ENCODE measurements at places on chromosomes 11 and 22. TPM values are rescaled to one million over a fixed set of nuclear protein-coding genes. Genes with fewer than 3 reads are reported as not detected.
A peak's percentile ranks its signal among the peaks of the same experiment; 100 is the strongest.

The KCNE3 gene
- 6.8 TPM for total RNA-seq

The TMEM151A gene
- total RNA-seq, result 0.32 TPM

DNA sequence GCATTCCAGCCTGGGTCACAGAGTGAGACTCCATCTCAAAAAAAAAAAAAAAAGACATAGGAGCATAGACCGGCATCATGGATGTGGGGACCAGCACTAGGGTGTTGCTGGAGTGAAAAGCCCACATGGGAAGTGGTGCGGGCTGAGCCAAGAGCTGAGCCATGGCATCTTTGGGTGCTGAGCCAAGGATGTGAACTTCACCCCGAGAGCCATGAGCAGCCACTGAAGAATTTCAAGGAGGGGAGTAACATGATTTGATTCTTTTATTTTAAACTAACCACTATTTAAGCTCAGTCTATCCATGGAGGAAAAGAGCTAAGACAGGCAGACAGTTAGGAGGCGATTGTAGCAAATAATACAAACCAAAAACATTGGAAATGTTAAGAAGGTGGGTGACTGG is 57.4 kb downstream of the AHNAK start:
- no peak for DNase-seq

- DNase-seq, result no peak
Observed at GRCh38 chr11:33847251-33847650, 44.6 kb downstream of the LMO2 start.

- DNase-seq, result no peak
Observed at GRCh38 chr11:116387641-116388040, 385.1 kb downstream of the BUD13 start.

- no peak for DNase-seq
Observed at GRCh38 chr11:122746050-122746478, 90.5 kb downstream of the UBASH3B start.

DNA sequence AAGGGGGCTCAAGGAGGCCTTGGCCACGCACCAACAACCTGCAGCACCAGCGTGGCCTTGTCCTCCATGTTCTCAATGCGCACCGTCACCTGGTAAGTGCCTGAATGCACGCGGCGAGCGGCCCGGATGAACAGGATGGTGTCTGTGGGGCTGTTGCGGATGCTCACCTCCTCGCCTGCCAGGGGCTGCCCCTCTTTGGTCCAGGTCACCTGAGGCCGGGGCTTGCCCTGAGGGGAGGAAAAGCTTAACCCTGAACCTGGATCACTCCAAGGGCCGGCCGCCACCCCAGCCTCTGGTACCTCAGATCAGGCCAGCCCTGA is 19.0 kb downstream of the MYBPC3 start:
- DNase-seq, result no peak

GRCh38 chr11:586376-587316 is 10.4 kb downstream of the PHRF1 start:
- no peak for DNase-seq

The SAAL1 gene
- total RNA-seq, result 23.1 TPM

- DNase-seq, result no peak
Observed at GRCh38 chr11:36412781-36413383, 97.2 kb downstream of the TRAF6 start.

DNA sequence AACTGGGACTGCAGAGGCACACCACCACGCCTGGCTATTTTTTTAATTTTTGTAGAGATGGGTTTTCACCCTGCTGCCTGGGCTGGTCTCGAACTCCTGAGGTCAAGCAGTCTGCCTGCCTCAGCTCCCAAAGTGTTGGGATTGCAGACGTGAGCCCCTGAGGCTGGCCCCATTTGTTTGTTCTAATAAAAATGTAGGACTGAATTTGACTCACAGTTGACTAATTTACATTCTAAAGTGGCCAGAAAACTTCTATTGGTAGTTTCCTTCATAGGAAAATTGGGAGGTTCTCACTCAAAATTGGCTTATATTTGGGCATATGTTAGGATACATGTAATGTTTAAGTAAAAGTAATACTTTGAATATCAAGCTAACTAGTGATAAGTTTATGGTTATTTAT is 35.0 kb downstream of the PPFIA1 start:
- no peak for DNase-seq

- DNase-seq, result peak; percentile 67
Observed at GRCh38 chr11:102495161-102496042, 35.1 kb downstream of the MMP7 start.

The TLCD5 gene
- 11.2 TPM for total RNA-seq

DNA sequence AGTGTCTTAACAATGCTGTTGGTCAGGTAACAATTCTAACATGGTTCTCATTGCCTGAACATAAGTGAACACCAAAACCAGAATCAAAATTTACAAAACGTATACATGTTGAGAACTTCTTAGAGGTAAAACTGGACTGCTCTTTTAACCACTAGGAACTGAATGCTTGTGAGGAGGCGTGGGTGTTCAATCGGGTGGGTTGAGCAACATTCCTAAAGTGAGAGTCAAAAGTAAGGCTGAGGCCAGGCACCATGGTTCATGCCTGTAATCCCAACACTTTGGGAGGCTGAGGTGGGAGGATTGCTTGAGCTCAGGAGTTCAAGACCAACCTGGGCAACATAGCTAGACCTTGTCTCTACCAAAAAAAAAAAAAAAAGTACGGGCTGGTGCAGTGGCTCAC is 11.5 kb downstream of the PPME1 start:
- DNase-seq, result no peak

The SPTY2D1 gene
- total RNA-seq, result 27.1 TPM

DNA sequence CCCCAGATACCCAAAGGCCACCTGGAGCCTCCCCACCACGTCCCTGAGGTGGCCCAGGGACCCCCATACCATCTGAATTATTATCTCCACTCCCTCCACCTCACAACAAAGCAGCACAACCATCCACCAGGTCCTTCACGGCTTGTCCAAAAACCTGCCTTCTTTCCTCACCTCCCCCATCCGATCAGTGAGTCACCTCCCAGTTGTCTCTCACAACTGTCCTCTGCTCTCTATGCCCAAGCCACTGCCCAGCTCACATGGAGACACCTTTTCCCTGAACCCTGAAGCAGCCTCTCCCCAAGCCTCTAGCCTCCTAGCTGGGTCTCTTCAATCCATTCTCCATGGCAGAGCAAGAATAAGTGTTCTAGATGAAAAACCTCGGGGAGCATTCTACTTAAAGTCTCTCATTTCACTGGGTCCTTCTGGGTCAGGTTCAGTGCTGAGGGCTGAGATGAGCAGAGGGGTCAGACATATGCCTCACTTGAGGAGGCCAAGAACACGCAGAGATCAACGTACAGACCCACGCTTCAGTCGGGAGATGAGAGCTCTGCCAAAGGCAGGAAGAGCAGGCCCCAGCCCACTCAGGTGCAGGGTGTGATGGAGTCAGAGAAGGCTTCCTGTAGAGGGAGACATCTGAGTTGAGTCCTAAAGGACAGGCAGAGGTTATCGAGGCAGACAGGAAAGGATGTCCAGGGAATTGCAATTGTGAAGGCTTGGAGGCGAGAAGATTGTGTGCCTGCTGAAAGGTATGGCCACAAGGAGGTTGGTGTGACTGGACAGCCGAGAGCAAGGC is 74.7 kb downstream of the PDE2A start:
- no peak for DNase-seq

The P2RY6 gene
- 0.90 TPM for total RNA-seq

GRCh38 chr11:61881397-61881796 is 9.9 kb downstream of the FADS3 start:
- no peak for DNase-seq

GRCh38 chr11:134574947-134575346 is 162.9 kb upstream of the B3GAT1 start:
- no peak for DNase-seq

DNA sequence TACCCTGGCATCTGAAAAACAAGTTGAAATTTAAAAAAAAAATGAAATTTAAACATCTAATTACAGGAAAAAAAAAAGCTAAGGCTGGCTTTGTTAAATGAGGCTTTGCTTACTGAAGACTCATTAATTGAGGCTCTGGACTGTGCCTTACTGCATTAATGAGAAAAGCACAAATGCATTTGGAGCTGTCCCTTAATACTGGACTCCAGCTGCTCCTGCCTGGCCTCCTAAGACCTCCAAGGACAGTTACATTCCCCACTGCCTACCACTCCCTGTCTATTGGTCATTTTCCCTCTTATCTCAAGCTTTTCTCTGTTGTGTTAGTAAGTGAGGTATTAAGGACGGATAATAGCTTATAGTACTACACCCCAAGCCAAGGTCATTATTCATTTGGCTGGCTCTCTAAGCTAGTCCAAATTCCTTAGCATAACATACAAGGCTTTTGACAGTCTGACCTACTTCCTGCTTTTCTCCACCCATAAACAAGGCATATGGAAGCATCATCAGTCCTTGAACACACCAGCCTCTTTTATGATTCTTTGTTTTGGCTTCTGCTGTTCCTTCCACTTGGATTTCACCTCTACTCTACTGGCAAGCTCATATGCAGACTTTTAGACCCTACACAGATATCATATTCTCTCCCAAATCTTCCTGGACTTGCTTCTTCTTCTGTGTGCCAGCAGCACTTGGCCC is 62.5 kb downstream of the USP35 start:
- DNase-seq, result no peak

GRCh38 chr22:20000246-20001081 is 16.2 kb downstream of the ARVCF start:
- no peak for DNase-seq

DNA sequence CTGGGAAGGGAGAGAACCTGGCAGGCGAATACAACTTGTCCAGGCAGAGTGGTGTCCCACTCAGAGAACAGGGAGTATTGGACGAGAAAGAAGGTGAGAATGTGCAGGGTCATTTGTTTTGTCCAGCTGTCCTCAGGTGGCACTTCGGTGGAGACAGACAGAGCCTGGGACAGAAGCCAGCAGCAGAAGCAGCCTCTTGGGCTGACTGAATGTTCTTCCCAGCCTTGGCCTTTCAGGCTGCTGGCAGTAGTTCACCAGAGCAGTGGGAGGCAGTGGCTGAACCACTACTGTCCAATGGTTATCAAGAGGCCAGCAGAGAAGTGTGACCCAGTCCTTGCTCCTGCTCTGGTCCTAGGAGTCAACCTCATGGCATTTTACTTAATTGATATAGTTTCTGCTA is 331.1 kb upstream of the NARS2 start:
- no peak for DNase-seq

DNA sequence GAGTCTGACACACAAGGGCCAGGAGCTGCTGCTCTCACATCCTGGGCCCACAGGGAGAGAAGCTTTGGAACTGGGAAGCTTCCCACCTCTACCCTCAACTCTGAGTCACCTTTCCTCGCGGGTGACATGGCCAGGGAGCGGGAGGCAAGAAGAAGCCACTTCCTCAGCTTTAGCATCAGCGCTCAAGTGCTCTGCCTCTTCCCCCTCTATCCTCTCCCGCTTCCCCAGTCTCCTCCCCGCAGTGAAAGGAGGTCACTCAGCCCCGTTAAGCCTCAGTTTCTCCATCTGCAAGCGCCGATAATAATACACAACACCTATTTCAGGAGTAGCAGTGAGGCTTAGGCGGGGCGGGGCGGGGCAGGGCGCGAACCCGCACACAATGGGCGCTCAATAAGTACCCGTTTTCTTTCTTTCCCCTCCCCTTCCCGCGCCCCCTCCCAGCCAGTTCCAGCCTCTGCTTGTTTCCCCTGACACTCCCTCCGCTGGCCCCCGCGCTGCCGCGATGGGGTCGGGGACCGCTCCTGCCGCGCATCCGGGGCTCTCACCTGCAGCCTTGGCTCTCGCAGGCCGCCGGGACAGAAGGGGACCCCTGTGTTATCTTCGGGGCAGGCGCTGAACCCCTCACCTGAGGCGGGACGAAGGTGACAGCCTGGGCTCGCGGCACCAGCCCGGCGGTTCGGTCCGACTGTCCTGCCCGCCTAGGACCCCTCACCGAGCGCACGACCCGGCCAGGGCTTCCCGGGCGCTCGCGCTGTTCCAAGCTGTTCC is 892 bp downstream of the GDPD5 start:
- DNase-seq, result no peak

- no peak for DNase-seq
Observed at GRCh38 chr11:1746511-1746931, 3.9 kb downstream of the IFITM10 start.

The OR5D13 gene
- not detected for total RNA-seq

The OR51E2 gene
- total RNA-seq, result 0.63 TPM

The ALG8 gene
- total RNA-seq, result 42.4 TPM

- DNase-seq, result no peak
Observed at GRCh38 chr11:82794490-82794889, 60.8 kb upstream of the FAM181B start.

DNA sequence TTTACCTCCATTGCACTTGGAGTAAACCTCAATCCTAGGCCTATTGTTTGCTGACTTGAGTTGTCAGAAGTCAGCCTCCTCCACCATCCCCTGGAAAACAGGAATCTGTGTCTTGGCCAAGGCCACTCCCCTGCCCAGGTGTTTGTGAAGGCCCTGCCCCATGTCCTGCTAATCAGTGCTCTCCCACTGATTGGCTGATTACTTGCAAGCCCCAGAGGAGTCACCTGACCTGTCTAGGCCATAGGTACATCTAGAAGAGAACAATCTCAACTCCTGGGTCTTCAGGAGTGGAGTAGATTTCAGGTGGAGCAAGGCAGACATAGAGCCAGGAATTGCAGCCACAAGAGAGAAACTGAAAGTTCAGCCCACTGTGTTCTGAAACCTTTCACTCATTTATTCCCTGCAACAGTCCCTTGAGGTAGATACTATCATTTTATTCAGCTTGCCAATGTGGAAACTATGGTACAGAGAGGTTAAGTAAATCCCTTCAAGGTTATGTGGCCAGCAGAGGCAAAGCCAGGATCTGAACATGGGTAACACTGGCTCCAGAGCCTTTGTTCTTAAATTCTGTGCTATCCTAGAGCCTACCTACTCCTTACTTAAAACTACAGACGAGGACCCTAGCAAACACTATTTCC is 10.4 kb downstream of the OAF start:
- no peak for DNase-seq

DNA sequence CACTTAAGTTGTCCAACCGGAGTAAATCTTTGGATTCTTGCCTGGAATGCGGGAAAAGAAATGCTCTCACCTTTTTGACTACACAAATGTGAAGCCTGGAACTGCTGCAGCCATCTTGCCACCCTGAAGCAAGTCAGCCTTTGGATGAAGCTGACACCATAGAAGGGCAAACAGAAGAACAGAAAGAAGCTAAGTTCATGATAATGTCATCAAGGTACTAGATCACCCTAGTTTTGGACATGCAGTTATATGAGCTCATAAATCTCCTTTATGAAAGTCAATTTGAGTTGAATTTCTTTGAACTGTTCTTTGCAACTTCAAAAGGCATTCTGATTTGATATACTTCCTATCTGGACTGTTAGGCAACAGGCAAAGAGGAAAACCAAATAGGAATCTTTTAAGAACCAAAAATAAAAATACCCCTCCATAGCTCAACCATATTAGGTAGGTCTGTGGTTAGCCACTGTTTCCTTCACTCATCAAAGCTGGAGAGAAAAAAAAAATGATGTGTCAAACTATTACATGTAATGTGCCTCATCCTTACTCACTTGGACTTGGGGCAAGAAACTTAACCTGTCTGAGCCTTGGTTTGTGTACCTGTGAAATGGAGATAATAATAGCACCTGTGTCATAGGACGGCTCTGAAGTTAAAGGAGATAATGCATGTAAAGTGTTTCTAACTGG is 91.9 kb downstream of the WT1 start:
- no peak for DNase-seq

The MFRP gene
- not detected for total RNA-seq

The FIBIN gene
- 46.9 TPM for total RNA-seq

- no peak for DNase-seq
Observed at GRCh38 chr11:11391796-11392463, 38.9 kb upstream of the CSNK2A3 start.

- no peak for DNase-seq
Observed at GRCh38 chr11:123480290-123480815, 50.3 kb downstream of the GRAMD1B start.

The C11orf91 gene
- not detected for total RNA-seq

The GP1BB gene
- total RNA-seq, result 1.6 TPM

The APOA4 gene
- total RNA-seq, result not detected
